Skeletal muscle cell (primary cell): ENCODE measurements at places on chromosomes 3 and 15.

GRCh38 chr3:127488740-127489139 lies 101.8 kb downstream of the TPRA1 start:
- DNase-seq: no peak

GRCh38 chr3:125281381-125281780 lies 68.8 kb upstream of the SLC12A8 start:
- no peak for DNase-seq

DNA sequence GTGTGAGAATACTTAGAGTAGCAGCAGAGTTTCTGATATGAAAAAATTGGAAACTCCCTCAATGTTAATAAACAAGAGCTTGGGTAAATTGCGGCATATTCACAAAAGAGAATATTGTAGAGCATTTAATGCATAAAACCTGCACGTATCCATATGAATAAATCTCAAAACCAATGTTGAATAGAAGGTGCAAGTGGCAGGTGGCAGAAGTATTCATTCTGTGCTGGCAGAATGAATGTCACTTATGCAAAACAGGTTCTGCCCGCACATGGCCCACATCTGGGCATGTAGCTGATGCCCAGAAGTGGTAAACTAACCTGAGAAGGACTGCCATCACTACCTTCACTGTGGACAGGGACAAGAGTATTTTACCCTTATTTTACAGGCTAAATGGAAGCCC lies 14.1 kb upstream of the PRSS50 start:
- DNase-seq: no peak

DNA sequence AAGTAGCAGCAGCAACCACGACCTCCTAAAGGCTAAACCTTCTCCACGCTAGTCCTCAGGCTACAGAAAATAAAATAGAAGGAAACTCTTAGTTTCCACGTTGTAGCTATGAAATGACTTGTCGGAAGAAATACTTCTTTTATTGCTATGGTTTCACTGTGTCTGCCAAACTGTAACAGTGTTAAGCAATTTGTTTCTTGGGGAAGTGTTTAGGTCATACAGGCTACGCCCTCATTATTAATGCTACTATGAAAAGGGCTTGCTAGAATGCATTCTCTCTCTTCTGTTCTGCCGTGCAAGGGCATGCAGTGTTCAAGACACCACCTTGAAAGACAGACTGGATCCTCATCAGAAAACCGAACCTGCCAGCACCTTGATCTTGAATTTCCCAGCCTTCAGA lies 462.7 kb downstream of the PLOD2 start:
- no peak for DNase-seq

DNA sequence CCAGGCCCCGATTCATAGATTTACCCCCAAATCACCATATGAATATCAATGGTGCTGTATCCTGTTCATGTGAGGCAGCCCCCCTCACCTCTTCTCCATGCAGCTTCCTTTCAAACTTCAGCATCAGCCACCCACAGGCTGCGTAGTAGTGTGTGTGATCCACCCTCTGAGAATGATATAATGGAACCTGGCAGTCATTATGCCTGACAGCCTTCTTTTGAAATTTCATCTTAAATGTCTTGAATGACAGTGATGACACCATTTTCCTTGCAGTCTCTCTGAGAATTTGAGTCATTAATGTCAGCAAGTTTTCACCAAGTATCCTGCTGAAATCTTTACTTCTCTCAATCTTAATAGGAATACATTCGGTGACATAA lies 3.5 kb upstream of the CLRN1 start:
- DNase-seq: no peak

DNA sequence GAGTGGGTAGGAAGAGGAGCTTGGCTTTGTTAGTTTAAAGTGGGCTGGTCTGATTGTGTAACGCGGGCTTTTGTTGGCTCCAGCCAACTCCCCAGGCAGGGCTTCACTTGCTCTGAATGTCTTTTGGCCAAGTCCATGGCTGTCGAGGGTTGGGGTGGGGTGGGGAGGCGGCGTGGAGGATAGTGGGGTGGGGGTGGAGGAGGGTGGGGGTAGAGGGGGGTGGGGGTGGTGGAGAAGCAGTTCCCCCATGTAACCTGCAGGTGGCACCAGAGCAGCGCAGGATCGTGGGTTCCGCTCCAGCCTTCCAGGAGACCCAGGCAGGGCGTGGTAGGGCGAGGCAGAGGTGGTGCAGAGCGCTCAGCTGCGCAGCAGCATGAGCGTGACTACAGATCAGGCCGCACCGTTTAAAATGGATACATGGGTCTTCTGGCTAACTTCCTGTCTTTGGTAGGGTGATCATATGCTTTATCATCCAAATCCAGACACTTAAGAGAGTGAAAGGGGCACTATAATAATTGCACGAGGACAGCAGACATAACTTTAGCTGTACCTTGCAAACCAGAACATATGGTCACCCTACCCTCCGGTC lies 28.3 kb downstream of the GOLGA6A start:
- peak; percentile 64 for DNase-seq
